Natural killer cell (primary cell): ENCODE measurements at places on chromosomes 2 and 18. TPM values are rescaled to one million over a fixed set of nuclear protein-coding genes. Genes with fewer than 3 reads are reported as not detected.
A peak's percentile ranks its signal among the peaks of the same experiment; 100 is the strongest.

Gene COL4A3
- 0.45 TPM for total RNA-seq

GRCh38 chr2:45856391-45857274 lies 205.2 kb downstream of the PRKCE start:
- no peak for DNase-seq
- no peak overlapping the region for H3K4me3 ChIP-seq
- H3K4me1 ChIP-seq, result peaks cover 10% of the 10 kb centered on the region
- H3K27me3 ChIP-seq, result no peaks in the 10 kb centered on the region
- H3K27ac ChIP-seq, result no peak overlapping the region

GRCh38 chr18:8507915-8508705 lies 101.1 kb upstream of the RAB12 start:
- no peaks in the 10 kb centered on the region for H3K4me1 ChIP-seq
- no peak for DNase-seq
- H3K36me3 ChIP-seq, result no peaks in the 10 kb centered on the region
- H3K27me3 ChIP-seq, result no peaks in the 10 kb centered on the region
- no peak overlapping the region for H3K4me3 ChIP-seq

Gene DYTN
- total RNA-seq, result not detected

GRCh38 chr18:57242285-57242684 lies 95.4 kb downstream of the BOD1L2 start:
- no peaks in the 10 kb centered on the region for H3K27me3 ChIP-seq
- no peaks in the 10 kb centered on the region for H3K4me1 ChIP-seq
- no peak overlapping the region for H3K27ac ChIP-seq
- no peak for DNase-seq
- H3K4me3 ChIP-seq, result no peak overlapping the region

- H3K27me3 ChIP-seq, result no peaks in the 10 kb centered on the region
- H3K4me1 ChIP-seq, result peaks cover 10% of the 10 kb centered on the region
These were observed 1.2 kb upstream of the ATF2 start for GRCh38 chr2:175169191-175169590.

DNA sequence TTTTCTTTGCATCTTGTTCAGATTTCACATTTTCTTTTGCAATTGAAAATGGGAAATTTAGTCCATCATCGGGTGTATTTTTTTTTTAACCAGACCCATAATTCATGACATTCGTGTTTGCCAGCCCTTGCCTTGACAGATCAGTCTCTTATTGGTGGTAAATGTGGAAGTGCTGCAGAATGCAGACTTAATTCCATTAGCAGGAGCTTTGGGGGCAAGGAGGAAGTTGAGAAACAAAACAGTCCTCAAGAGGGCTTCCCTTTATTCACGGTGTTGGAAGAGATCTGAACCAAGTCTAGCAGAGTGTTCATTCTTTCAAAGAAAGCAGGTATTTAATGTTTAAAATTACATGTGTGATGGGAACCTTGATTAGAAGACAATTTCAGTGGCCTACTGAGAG lies 16.6 kb upstream of the RPE start:
- H3K27me3 ChIP-seq, result no peaks in the 10 kb centered on the region
- H3K36me3 ChIP-seq, result no peaks in the 10 kb centered on the region
- H3K4me1 ChIP-seq, result no peaks in the 10 kb centered on the region

GRCh38 chr18:5673616-5674015 lies 129.8 kb upstream of the EPB41L3 start:
- no peaks in the 10 kb centered on the region for H3K36me3 ChIP-seq
- no peak overlapping the region for H3K4me3 ChIP-seq
- no peak overlapping the region for H3K27ac ChIP-seq
- H3K27me3 ChIP-seq, result no peaks in the 10 kb centered on the region
- H3K4me1 ChIP-seq, result no peaks in the 10 kb centered on the region

Gene MLPH
- not detected for total RNA-seq

DNA sequence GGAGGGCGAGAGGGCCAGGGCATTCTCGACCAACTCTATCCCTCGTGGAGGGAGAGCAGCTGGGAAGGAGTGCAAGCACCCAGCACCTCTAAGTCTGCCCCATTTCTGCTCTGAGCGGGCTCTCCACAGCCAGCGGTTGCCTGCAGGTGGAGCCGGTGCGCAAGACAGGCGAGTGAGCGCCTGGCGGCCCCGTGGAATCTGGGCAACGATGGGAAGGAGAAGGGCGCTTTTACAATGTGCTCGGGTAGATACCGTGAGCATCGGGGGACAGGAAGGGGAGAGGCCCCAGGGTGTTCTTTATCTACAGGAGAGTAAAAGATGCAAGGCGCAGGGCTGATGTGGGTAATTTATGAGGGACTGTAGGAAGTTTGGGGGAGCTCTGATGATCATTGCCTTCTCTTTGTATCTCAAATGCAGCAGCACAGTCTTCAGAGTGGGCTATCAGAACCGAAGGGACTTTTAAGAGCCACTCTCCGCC lies 867 bp upstream of the TTL start:
- no peaks in the 10 kb centered on the region for H3K36me3 ChIP-seq
- H3K4me1 ChIP-seq, result peaks cover 22% of the 10 kb centered on the region
- peak overlapping the region; percentile 72 for H3K4me3 ChIP-seq
- DNase-seq, result peak; percentile 91

- no peaks in the 10 kb centered on the region for H3K4me1 ChIP-seq
- H3K27me3 ChIP-seq, result no peaks in the 10 kb centered on the region
- no peak overlapping the region for H3K27ac ChIP-seq
- H3K36me3 ChIP-seq, result no peaks in the 10 kb centered on the region
- no peak overlapping the region for H3K4me3 ChIP-seq
- DNase-seq, result no peak
These were observed 89.6 kb upstream of the UBE2E3 start for GRCh38 chr2:180890781-180891180.

Gene RGPD3
- 0.32 TPM for total RNA-seq

GRCh38 chr2:147792966-147793617 lies 51.7 kb upstream of the ACVR2A start:
- H3K27ac ChIP-seq, result no peak overlapping the region
- no peaks in the 10 kb centered on the region for H3K36me3 ChIP-seq
- H3K4me3 ChIP-seq, result no peak overlapping the region
- H3K4me1 ChIP-seq, result no peaks in the 10 kb centered on the region
- no peaks in the 10 kb centered on the region for H3K27me3 ChIP-seq

Gene IL36RN
- total RNA-seq, result not detected

Gene ARMC9
- total RNA-seq, result 2.0 TPM

- H3K36me3 ChIP-seq, result no peaks in the 10 kb centered on the region
- no peaks in the 10 kb centered on the region for H3K27me3 ChIP-seq
- no peaks in the 10 kb centered on the region for H3K4me1 ChIP-seq
- no peak overlapping the region for H3K27ac ChIP-seq
These were observed 40.6 kb upstream of the ACYP2 start for GRCh38 chr2:54074606-54075341.

GRCh38 chr2:5777131-5777535 lies 84.9 kb downstream of the SOX11 start:
- no peaks in the 10 kb centered on the region for H3K27me3 ChIP-seq
- no peak overlapping the region for H3K27ac ChIP-seq
- no peaks in the 10 kb centered on the region for H3K4me1 ChIP-seq
- H3K36me3 ChIP-seq, result no peaks in the 10 kb centered on the region

GRCh38 chr2:228268301-228268700 lies 86.8 kb upstream of the SPHKAP start:
- no peaks in the 10 kb centered on the region for H3K27me3 ChIP-seq
- no peaks in the 10 kb centered on the region for H3K36me3 ChIP-seq
- no peaks in the 10 kb centered on the region for H3K4me1 ChIP-seq
- no peak for DNase-seq
- no peak overlapping the region for H3K4me3 ChIP-seq

GRCh38 chr2:159860581-159861310 lies 62.7 kb upstream of the CD302 start:
- DNase-seq, result no peak
- H3K4me1 ChIP-seq, result no peaks in the 10 kb centered on the region
- H3K4me3 ChIP-seq, result no peak overlapping the region

DNA sequence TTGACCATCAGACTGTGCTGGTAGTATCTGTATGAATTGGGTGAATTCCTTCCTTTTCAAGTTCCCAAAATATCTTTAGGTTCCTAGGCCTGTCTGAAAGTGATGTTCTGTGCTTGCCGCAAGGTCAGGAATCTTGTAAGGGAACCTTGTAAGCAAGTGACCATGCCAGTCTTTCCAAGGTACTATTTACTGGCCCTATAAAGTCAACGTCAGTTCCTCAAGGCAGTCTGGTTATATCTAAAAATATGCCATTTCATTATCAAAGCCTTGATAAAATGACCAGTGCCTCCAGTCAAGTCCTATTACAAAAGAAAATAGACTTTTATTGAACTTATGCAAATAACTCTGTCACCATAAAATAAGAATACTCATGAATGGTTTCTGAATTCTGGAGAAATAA lies 88.4 kb upstream of the TPO start:
- H3K4me3 ChIP-seq, result no peak overlapping the region
- no peaks in the 10 kb centered on the region for H3K27me3 ChIP-seq
- H3K4me1 ChIP-seq, result no peaks in the 10 kb centered on the region
- no peaks in the 10 kb centered on the region for H3K36me3 ChIP-seq
- no peak for DNase-seq

- DNase-seq, result no peak
- no peak overlapping the region for H3K27ac ChIP-seq
- H3K36me3 ChIP-seq, result no peaks in the 10 kb centered on the region
- no peaks in the 10 kb centered on the region for H3K4me1 ChIP-seq
These were observed 292.1 kb upstream of the KLHL29 start for GRCh38 chr2:23092831-23093230.

Gene SLC4A5
- total RNA-seq, result 8.4 TPM

DNA sequence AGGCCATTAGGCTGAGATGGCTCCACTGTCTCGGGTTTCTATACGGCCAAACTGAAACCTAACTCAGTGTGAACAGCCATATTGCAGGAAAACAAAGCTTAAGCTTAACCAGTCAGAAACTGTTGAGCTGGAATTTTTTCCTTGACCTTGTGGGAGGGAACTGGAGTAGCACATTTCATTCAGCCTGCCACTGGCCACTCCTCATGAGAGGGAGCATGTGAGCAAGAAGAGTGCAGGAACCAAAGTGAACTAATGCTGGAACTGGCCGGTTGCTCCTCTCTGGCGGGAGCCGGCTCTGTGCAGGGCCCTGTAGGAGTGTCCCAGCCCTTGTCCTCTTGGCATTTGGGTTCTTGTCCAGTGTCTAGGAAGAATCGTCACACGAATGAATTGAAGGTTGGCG lies 5.9 kb upstream of the POLE4 start:
- no peak overlapping the region for H3K27ac ChIP-seq
- H3K4me1 ChIP-seq, result no peaks in the 10 kb centered on the region
- H3K4me3 ChIP-seq, result no peak overlapping the region
- no peaks in the 10 kb centered on the region for H3K36me3 ChIP-seq
- H3K27me3 ChIP-seq, result no peaks in the 10 kb centered on the region

Gene GAD1
- not detected for total RNA-seq

DNA sequence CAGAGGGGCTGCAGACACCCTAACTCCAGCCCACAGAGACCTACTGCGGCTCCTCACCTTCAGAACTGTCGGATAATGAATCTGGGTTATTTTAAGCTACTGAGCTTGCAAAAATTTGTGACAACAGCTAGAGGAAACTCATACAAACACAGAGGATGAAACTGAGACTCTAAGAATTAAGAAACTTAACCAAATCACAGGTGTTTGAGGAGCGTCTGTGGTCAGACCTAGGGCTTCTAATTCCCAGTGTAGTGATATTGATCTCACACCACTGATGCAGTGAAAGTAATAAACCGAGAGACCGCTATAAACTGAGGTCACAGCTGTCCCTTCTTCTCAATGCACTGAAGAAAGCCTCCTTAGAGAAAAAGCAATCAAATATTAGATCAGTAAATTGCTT lies 110.1 kb downstream of the RGPD3 start:
- no peak overlapping the region for H3K4me3 ChIP-seq
- H3K27me3 ChIP-seq, result no peaks in the 10 kb centered on the region
- H3K36me3 ChIP-seq, result no peaks in the 10 kb centered on the region
- H3K27ac ChIP-seq, result no peak overlapping the region
- H3K4me1 ChIP-seq, result no peaks in the 10 kb centered on the region

DNA sequence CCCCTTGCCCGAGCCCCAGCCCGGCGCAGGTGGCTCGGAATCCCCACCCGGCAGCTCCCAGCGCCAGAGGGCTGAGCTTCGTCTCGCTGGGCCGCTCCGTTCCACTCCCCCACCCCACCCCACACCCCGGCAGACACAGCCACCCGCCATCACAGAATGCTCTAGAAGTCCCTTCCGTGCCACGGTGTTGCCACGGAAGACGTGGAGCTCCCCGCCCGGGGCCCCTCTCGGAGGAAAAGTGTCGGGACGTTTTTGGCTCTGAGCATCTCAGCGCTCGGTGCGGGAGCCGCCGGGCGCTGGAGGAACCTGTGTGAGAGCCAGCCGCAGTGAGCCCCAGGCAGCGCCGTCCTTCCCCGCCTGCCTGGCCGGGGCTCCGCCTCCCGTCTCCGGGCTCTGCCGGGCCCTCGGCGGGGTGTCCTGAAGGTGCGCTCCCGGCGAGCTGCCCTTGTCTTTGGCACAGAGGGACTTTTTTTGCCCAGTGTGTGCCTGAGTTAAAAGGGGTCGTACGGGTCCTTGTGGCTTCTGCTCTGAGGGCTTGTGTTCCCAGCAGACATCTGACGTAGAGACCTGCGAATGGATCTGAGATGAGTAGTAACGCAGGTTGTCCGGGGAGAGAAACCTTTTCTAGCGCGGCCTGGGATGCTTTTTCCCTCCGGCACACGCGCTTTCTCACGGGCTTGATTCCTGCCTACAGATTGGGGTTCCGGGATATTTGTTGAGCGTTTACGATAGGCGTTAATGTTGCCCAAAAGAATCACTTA lies 1.8 kb downstream of the ZCCHC2 start:
- H3K4me3 ChIP-seq, result peak overlapping the region; percentile 82
- no peaks in the 10 kb centered on the region for H3K27me3 ChIP-seq
- H3K36me3 ChIP-seq, result no peaks in the 10 kb centered on the region
- peaks cover 16% of the 10 kb centered on the region for H3K4me1 ChIP-seq

Gene BOLL
- not detected for total RNA-seq

DNA sequence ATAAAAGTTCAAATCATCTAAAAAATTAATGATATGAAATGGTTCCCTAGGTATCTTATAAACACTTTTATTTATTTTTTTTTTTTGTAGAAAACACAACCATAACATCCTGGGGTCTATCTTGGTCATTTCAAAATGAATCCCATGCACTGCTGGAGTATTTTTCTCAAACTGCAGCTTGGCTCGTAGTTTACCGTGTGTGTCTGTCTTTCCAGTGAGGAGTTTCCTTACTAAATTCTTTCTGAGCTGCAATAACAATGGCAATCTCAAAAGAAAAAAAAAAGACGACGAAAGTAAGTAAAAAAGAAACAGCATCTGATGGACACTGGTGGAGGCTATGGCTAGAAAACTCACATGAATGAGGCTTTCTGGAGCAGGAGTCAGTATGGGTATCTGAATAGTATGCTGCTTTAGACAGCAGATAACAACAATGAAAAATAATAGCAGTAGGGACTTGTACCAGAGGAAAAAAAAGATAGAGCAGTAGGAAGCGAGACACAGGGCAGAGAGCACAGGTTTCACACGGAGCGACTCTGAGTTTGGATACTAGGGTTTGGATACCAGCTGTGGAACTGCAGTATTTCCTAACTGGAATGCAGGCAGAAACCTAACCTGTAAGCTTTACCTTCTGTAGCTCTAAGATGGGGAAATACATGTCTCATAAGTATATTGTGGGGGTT lies 43.5 kb downstream of the CALCRL start:
- no peaks in the 10 kb centered on the region for H3K27me3 ChIP-seq
- no peaks in the 10 kb centered on the region for H3K4me1 ChIP-seq
- H3K4me3 ChIP-seq, result no peak overlapping the region
